ENCODE measurements at places on chromosomes 16 and 17.

DNA sequence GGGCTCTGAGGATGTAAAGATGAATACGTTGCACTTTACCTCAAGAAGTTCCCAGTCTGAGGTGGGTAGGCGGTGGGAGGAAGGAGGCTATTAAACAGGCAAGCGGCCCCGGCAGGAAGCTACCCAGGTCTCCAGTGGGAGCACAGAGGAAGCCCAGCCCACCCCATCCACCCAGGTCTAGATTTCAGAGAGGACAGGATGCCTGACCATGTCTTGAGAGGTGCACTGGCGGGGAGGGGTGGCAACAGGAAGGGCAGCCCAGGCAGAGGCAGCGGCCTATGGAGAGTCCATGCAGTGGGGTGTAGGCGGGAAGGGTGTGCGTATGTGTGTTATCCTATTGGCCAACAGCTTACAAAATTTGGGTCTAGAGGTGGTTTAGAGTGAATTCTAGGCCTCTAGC is 13.9 kb downstream of the SARM1 start:
- DNase-seq, result no peak

DNA sequence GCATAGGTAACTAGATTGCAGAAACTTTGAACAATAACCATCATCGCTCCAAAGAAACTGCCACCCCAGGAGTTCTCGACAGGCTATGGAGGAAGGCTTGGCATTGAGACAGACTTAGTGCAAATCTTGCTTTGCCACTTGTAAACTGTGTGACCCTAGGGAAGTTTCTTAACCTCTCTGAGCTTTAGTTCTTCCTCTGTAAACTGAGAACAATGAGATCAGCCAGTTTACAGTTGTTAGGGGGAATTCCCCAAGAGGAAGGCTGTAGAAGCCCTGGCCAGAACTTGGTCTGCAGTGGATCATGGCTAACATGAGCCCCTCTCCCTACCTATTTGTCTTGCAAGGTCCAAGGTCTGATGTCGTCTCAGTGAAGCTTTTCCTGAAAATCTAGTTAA is 78.9 kb downstream of the NT5M start:
- DNase-seq, result no peak

GRCh38 chr17:77494664-77495435 is 354.1 kb downstream of the SEC14L1 start:
- peak; percentile 68 for DNase-seq

- peak; percentile 49 for DNase-seq
Observed at GRCh38 chr17:3475812-3476610, at the start of gene ASPA. Gene ASPA (plus strand): TSS chr17:3475997. CDS start chr17:3476160, 163 bp downstream.

DNA sequence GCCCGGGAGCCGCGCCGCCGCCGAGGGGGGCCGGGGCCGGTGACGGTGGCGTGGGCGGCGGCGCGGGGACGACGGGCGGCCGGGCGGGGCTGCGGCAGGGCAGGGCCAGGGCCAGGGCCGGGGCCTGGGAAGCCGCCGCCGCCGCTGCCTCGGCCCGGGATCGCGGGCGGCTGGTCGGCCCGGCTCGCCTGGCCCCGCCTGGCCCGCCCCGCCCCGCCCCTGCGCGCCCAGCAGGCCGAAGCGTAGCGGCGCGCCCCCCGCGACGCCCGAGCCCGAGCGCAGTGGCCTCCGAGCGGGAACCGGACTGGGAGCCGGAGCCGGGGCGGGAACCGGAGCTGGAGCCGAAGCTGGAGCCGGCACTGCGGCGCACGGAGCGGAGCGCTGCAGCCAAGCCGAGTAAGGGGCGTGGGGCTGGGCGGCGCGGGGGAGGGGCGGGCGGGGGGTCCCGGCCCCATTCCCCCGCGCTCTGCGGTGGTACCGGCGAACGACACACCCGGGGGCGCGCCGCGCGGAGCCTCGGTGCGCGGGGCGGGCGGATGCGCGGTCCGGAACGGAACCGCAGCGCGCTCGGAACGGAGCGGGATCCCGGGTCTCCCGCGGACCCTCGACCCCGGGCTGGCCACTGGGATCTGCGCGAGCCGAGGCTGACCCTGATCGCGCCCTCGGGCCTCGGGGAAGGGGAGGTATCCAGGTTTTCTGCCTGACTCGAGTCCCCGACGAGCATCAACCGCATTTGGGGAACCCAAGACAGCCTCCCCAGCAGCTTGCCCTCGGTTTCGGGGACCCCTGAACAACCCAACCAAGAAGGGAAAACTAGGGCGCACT is at the start of gene BEAN1:
BEAN1 (plus strand) TSS at position 260 of the 825 bp plus-strand sequence. CDS start 10,382 bp downstream, outside the sequence.
- DNase-seq, result peak; percentile 13

DNA sequence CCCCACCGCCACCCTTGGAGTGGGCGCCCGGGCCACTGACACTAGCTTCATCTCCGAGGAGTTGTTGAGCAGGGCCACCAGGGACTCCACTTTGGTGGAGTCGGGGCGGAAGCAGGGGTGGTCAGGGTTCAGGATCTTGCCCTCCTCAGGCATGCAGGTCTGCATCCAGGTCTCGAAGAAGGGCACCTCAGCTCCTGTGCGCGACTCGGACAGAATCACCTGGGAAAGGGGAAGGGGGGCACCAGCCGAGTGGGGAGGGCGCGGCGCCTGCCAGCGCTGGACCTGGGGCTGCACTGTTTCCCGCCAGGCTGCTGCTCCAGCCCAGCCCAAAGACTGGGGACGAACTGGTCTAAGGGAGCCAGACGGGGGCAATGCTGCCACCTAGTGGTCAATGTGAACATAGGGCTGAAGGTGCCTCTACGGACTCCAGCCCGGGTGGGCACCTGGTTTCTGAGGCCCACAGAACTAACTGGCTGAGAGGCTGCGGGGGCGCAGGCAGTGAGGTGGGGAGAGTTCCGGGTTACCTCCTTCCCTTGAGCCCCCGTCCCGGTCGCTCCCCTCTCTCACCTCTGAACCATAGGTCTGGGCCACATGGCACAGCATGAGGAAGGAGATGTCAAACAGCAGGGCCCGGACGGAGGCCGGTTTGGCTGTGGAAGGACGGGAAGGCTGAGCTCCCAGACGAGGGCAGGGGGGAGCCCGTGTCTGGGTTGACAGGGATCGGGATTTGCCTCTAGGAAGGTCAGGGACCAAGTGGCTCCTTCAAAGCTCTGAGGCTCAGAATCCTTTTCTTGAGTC is 11.8 kb downstream of the CSF3 start:
- peak; percentile 72 for DNase-seq
